HCEC 1CT (cell line): ENCODE measurements at places on chromosomes 5 and 9.

DNA sequence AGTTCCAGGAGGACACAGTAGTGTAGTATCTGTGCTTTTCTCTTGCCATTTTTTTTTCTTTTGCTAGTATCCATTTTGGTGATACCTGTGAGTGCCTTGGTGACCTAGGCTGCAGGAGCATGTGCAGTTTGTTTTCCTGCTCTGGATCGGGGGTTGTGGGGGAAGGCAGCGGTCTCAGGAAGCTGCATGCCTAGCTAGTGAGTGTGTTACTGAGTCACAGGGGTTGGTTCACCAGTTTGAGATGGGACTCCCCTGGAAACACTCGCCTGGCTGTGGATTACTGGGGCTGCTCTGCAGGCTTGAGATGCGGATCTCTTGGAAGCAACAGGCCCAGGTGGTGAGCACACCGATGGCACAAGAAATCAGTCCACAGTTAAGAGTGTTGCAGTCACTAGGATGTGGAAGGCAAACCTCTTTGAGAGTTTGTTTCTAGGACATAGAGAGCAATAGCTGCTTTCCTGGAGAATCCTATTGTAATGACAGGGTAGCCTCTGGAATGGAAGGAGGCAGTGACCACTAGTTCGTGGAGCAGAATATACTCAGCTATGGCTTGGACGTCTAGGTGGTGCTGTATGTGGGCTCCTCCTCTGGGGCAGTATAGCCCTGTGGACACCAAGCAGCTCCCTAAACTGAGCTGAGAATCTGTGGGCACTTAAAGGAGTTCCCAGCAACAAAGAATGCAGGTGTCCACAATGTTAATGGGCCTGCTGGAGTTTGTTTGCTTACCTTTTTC lies 20.0 kb upstream of the SPATA31E1 start:
- DNase-seq, result peak; percentile 89

DNA sequence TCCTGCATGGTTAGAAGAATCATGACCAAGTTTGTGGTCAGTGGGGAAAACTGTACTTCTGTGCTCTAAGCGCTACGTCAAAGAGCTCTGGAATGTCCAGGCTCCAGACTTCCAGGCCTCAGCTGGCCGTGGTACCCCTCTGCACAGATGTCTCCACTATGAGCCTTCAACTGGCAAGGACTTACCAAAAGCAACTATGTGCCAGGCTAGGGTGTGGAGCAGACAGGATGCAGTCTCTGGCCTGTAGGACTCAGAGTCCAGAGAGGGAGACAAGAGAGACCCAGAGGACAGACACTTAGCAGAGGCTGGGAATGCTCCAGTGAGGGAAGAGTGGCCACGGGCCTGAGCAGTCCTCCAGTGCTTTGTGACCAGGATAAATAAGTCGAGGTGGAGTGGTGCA lies 31.0 kb upstream of the TCF7 start:
- no peak for DNase-seq

- DNase-seq, result no peak
Observed at GRCh38 chr5:40359093-40359492, 320.6 kb upstream of the PTGER4 start.

GRCh38 chr5:19241690-19242089 lies 746.3 kb downstream of the CDH18 start:
- DNase-seq, result peak; percentile 14

DNA sequence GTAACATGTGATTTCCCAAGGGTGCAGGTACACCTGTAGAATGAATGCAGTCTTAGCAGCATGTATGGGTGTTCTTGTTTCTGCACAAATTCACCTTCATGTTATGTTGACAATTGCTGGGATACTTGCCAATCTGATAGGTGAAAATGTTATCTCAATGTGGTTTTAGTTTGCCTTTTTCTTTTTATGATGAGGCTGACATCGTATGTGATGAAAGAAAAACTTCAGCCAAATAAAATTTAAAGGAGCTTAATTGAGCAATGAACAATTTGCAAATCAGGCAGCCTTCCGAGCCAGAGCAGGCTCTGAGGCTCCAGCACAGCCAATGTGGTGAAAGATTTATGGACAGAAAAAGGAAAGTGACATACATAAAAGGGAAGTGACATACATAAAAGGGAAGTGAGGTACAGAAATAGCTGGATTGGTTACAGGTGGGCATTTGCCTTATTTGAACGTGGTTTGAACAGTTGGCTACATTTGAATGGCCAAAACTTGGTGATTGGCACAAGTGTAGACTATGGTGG lies 10.5 kb downstream of the TAL2 start:
- DNase-seq, result no peak

DNA sequence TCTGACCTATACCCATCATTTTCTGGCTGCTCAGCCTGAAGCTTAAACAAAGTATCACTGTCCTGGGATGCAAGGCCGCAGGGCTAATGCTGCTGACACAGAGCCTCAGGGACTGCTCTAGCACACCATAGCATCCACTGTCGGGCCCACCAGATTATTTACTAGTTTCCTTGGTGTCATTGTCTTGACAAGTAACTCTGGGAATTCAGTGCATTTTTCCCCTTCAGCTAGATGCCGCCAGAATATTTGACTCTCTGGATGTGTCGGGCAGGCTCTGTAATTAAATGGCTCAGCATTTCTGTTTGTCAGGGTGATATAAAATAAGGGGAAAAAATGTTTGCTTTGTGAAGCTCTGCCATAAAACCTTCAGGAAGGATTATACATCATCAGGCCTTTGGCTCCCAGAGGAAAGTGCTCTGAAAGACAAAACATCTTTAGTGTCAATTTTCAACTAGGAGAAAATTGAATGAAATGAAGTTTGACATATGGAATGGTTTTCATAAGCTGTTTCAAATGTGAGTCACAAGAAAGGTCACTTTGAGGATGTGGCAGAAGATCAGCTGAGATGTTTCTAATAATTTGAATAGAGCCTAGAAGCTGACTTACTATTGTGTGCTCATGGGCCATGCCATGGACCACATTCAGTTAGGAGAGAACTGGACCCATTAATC lies 350.1 kb downstream of the TMEM232 start:
- peak; percentile 11 for DNase-seq

- no peak for DNase-seq
Observed at GRCh38 chr5:133249593-133249992, 197.8 kb downstream of the HSPA4 start.

DNA sequence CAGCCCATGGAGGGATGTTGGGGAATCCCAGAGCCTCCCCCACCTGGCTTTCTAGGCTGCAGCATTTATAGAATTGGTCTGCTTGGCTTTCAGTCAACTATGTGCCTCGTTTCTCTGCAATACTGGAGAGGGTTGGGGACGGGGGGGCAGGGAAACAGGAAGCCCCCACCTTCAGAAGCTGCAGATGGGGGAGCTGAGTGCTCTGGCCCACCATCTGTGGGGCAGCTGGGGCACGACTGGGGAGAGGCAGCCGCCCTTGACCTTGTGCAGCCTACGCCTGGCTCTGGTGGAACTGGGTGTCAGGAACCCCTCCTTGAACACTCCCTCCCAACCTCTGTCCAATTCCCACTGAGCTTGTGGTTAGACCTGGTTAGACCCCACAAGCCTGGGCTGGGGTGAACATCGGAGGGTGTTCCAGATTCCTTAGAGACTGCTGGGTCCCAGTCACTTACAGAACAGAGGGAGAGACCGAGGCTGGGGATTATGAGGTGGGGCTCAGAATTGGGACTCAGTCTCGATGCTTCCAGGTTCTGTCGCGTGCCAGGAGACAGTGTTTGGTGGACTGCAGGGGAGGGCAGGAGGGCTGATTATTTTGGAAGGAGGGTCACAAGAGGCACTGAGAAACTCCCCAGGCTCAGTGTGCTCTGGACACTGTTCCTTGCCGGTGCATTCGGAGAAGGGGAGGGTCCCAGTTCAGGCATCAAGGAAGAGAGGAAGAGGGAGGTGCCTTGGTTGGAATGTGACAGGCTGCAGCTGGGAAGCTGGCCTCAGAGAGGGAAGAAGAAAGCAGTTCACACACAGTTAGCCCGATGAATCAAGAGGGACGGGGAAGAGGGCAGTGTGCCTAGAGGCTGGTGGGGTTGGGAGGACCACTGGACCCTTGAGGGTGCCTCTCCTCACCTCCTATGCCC lies 25.6 kb downstream of the COL27A1 start:
- DNase-seq, result no peak

DNA sequence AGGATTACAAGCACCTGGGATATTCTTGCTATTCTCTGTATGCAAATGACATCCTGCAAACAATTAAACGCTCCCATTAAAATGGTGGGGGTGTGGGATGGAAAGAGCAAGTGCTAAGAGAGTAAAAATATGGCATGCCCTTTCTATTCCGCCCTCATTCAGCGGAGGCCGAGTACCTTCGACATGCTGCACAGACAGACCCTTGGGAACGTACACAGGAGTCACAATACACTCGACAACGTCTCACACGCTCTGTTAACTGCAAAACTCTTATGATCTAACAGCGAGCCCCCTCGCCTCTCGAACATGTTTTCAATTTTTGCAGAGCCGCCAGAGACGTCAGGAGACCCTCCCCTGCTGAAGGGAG lies 322.2 kb downstream of the CEMIP2 start:
- DNase-seq, result no peak

DNA sequence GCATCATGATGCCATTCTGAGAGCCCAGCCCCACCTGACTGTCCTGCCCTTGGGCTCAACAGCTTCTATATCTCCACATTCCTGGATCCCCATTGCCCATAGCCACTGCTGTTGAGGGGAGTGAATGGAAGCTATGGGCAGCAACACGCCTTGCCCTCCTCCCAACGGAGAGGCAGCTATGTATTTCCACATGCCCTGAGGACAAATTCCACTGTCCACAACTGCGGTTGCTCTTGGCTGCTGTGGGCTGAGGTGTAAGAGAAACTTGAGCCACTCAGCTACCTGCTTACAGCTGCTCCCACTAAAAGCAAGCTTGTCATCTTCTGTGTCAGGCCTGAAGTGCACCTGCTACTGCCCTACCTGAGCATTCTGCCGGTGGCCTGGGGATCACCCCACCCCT lies 222.9 kb downstream of the PSAT1 start:
- DNase-seq, result no peak

GRCh38 chr5:170362102-170362501 lies 27.1 kb downstream of the KCNMB1 start:
- DNase-seq, result no peak

GRCh38 chr5:150640311-150641005 lies at the start of gene SYNPO:
Gene SYNPO, plus strand, starts transcription at chr5:150640660. Its CDS starts 7,616 bp downstream, at chr5:150648276.
- DNase-seq, result peak; percentile 89

- DNase-seq, result no peak
Observed at GRCh38 chr9:138003485-138004190, 126.1 kb downstream of the CACNA1B start.

DNA sequence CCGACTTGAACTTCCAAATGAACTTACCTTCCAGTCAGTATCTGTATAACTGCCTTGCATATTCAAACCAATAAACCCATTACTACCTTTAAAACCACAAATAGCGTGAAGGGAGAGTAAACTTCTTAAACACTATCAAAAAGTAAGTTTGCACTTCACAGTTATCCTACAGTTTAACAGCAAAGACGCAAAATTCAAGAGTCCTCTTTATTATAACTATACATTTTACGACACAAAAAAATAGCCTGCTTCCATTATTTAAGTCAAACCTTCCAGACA lies 1.8 kb downstream of the PTBP3 start:
- no peak for DNase-seq

- DNase-seq, result no peak
Observed at GRCh38 chr5:3599226-3600105, 3.8 kb downstream of the IRX1 start.

- DNase-seq, result no peak
Observed at GRCh38 chr5:179720222-179720621, 12.4 kb upstream of the MAML1 start.

DNA sequence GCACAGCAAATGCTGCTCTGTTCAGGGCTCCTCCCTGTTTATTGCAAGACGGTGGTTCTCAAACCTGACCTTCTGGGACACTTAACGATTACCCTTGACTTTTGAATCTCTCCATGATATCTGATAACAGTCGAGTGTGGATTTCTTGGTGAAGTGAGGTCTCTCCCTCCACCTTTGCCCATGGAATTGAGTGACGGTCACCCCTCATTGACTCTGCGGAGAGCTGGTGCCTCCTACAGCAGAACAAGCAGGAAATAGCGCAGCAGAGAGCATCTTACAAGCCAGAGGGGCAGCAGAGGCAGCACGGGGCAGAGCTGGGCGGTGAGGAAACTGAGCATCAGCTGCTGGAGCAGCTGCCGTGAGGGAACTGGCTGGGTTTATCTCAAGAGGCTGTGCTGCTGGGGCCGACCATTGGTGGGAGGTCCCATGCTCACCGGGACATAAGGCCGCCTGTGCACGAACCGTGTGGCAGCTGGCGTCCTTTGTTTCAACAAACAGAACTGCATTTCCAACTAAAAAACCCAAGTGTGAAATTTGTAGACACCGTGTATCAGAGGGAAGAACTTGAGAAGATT lies 189.8 kb downstream of the MTRR start:
- no peak for DNase-seq

GRCh38 chr9:85522459-85523092 lies 219.2 kb downstream of the AGTPBP1 start:
- no peak for DNase-seq

DNA sequence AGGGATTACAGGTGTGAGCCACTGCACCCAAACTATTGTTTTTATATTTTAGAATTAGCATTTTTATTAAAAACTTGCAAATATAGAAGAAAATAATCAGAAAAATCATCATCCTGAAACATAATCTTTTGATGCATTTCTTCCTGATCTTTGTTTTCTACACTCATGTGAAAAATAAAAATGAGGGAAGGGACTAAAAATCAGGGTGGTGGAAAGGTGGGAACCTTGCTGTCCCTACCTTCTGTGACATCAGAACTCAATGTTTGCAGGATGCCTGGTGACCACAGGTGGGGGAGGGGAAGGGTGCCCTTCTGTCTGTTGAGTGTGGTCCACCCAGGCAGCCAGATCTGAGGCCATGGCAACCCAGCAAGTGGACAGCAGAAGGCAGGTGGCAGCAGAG lies at the start of gene SMIM23:
SMIM23 (plus strand) TSS at position 301 of the 400 bp plus-strand sequence; CDS start at position 356, 55 bp downstream.
- no peak for DNase-seq

DNA sequence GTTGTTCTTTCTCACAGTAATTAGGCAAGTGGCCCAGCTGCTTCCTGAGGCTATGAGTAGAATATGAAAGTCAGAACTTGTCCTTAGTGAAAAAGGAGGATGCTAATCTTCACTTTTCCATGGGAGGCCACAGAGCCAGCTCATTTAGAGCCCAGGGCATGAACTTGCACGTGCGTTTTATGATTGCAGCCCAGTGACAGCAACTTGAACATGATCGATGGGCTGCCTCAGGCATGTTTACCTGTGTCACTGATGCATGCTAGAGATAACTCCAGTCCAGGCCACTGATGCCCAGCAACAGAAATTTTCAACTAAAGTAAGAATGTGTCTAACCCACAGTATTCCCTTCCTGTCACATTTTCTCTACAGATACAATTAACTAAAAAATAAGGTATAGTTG lies 179.3 kb downstream of the CTNND2 start:
- DNase-seq, result no peak

DNA sequence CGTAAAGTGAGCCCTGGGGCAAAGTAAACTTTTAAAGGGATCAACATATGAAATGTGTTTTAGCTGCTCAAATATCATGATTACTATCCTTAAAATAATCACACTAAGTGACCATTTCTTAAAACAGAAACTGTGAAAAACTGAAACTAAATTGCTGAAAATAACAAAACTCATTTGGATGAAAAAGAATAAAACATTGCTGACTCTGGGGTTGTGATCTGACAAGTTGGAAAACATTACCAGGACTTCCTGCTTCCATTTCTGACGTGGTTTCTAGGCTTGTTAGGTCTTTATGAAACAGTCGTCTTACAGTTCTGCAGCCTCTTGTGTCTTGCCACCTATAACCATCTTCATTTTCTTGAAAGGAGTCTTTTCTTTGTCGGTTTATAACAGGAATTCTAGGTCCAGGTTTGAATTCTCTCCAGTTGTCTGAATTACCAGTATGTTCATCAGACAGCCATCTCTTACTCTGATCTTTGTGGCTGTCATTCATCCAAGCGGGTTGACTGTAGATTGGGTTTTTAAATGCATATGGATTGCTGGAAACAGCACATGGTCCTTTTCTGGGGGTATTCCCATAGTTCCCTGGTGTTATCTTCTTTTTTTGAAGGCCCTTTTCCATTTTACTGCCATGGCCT lies 1.7 kb downstream of the TUT7 start:
- DNase-seq, result no peak
